ENCODE measurements at places on chromosomes 4 and X. TPM values are rescaled to one million over a fixed set of nuclear protein-coding genes. Genes with fewer than 3 reads are reported as not detected.
A peak's percentile ranks its signal among the peaks of the same experiment; 100 is the strongest.

Gene NSG1
- 81.7 TPM for total RNA-seq

DNA sequence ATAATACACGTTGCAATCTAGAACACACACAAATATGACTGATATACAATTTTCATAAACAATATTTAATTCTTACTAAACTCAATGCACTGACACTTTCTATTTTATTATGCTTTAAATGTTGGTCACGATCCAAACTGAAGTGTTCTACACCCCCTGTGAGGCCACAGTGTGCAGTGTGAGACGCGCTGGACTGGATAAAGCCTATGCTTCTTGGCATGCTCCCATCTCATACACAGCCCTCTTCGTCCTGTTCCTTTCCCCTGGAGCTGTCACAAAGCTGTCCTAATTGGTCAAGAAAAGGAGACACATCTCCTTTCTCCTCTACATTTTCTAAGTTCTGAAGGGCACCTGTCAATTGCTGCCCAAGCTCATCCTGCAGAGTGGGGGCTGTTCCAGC is 72.0 kb downstream of the SCD5 start:
- DNase-seq: no peak

GRCh38 chr4:121726642-121727268 is 30.0 kb upstream of the ANXA5 start:
- DNase-seq: peak; percentile 85

DNA sequence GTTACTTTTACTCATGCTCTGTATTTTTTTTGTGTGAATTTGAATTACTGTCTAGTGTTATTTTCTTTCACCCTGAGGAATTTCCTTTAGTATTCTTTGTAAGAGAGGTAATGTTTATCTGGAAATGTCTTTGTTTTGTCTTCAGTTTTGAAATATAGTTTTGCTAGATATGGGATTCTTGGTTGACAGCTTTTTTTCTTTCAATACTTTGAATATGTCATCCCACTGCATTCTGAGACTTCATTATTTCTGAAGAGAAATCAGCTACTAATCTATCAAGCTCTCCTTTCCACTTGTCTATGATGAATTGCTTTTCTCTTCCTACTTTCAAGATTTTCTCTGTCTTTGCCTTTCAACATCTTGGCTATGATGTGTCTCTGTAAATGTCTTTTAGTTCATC is 217.0 kb upstream of the CASK start:
- DNase-seq: no peak

Gene RBM47
- total RNA-seq: 7.5 TPM

Gene ADH1B
- not detected for total RNA-seq

Gene PTTG2
- not detected for total RNA-seq

GRCh38 chr4:53895137-53895536 is 169.3 kb downstream of the CHIC2 start:
- no peak for DNase-seq

DNA sequence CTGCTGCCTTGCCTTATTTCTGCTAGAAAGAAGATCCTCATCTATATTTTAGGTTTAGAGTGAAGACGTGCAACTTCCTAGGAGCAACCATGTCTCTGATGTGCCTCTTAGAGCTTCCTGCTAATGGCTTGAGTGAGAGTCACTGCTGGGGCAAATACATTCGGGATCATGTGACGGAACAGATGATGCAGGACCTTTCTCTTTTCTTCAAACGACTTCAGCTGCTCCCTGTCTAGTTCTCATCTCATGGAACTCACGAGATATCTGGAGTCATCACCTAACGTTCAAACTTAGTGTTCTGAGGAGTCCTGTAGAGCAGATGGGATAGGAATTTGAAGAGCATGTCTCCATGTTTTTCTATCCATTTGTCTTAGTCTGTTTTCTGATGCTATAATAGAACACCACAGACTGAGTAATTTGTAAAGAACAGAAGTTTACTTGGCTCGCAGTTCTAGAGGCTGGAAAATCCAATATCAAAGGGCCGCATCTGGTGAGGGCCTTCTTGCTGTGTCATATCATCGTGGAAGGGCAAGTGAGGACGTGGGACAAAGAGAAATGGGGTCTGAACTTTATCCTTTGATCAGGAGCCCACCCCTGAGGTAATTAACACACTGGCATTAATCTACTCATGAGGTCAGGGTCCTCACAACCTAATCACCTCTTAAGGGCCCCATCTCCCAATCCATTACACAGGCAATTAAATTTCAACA is 43.5 kb upstream of the SCRG1 start:
- DNase-seq: peak; percentile 16

GRCh38 chr4:6076391-6076790 is 58.2 kb upstream of the C4orf50 start:
- peak; percentile 4 for DNase-seq

GRCh38 chr4:144633215-144633614 is 12.7 kb upstream of the HHIP start:
- DNase-seq: no peak

- no peak for DNase-seq
Measured at GRCh38 chrX:69032601-69033000, 132.7 kb downstream of the PJA1 start.

Gene BBS12
- 6.6 TPM for total RNA-seq

- no peak for DNase-seq
Measured at GRCh38 chr4:22435652-22436051, 80.2 kb downstream of the ADGRA3 start.

DNA sequence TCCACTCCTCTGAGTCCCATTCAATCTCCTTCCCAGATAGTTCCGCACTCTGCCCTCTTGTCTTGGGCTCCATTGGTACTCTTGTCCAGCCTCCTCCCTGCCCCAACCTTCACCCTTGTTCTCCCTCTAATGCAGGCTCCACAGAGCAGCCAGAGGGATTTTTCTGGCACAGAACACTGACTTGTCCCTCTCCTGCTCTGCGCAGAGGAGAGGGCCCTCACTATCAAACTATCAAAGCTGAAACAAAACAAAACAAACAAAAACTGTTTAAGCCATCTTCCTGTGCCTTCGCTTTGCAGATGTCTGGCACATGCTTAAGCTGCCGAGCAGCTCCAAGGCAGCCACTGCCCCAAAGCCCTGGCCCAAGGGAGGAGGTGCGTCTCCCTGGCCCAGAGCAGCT is 2.9 kb downstream of the CNGA2 start:
- no peak for DNase-seq

DNA sequence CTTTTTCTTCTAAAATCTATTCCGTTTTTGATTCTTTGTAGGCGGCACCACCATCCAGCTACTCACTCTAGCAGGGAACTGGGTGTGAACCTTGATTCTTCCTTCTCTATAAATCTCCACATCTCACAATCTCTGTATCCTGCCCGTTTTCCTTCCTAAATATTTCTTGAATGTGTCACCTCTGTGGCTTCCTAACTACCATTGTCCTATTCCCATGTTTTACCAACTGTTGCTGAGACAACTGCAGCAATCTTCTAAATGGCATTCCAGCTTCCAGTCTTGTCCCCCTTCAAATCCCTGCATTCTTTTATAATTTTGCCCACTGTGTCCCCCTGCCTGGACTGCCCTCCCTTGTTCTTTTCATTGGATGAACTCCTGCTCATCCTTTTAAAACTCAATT is 641.3 kb downstream of the RPA4 start:
- no peak for DNase-seq

- peak; percentile 90 for DNase-seq
Measured at GRCh38 chr4:139740531-139741041, 75.0 kb downstream of the MGST2 start.

GRCh38 chr4:15078682-15079642 is 76.7 kb downstream of the CPEB2 start:
- no peak for DNase-seq

Gene TEX13C
- 0.21 TPM for total RNA-seq

Gene SLC30A9
- total RNA-seq: 63.5 TPM

Gene GPM6B
- total RNA-seq: 231 TPM

DNA sequence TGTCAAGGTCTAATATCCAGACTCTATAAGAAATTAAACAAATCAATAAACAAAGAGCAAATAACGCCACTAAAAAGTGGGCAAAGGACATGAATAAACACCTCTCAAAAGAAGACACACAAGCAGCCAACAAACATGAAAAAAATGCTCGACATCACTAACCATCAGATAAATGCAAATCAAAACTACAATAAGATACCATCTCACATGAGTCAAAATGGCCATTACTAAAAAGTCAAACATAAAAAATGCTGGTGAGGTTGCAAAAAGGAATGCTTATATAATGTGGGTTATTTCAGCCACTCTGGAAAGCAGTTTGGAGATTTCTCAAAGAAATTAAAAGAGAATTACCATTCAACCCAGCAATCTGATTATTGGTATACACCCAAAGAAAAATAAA is 481.1 kb downstream of the STPG2 start:
- no peak for DNase-seq

GRCh38 chr4:59848457-59848856 is 1351.7 kb upstream of the ADGRL3 start:
- no peak for DNase-seq

- DNase-seq: no peak
Measured at GRCh38 chr4:37590016-37590415, 96.2 kb downstream of the RELL1 start.

Gene GNPDA2
- 25.4 TPM for total RNA-seq

DNA sequence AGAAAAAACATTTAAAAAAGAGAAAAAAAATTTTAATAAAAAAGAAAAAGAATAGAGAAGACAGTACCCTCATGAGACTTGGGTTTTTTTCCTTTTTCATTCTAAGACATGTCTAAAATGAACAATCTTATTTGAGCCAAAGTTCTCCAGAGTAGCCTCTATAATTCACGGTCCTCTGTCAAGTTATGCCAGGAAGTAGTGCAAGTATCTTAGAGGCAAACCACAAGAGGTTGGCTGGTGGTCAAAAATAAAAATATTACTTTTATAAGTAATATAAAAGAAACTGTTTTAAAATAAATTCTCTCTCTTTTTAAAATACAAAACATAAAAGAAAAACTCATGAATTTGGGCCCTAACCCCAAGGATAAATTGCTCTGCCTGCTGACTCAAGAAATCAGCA is 26.5 kb downstream of the HNRNPDL start:
- DNase-seq: no peak

Gene PAGE3
- not detected for total RNA-seq

- peak; percentile 0 for DNase-seq
Measured at GRCh38 chrX:18026166-18026565, 165.1 kb upstream of the RAI2 start.

- DNase-seq: no peak
Measured at GRCh38 chrX:71809886-71810285, 46.7 kb downstream of the CXorf49B start.

DNA sequence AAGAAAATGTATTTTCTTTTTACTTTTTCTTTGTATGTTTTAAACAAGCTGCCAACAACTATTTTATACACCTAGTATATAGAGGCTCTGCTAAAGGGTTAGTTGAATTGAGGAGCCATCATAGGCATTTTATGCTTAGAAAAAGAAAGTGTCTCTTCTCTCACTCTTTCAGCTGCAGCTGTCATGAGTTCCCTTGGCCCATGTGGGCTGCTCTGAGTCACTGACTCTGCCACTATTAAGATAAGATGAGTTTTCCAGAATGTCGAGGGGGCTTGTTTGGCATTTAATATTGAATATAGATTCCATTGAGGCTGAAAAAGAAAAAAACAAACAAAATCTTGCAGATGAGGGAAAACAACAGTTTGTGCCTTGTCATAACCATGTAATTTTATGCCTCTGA is 126.0 kb upstream of the PAQR3 start:
- no peak for DNase-seq

Gene GAB3
- total RNA-seq: 0.61 TPM

DNA sequence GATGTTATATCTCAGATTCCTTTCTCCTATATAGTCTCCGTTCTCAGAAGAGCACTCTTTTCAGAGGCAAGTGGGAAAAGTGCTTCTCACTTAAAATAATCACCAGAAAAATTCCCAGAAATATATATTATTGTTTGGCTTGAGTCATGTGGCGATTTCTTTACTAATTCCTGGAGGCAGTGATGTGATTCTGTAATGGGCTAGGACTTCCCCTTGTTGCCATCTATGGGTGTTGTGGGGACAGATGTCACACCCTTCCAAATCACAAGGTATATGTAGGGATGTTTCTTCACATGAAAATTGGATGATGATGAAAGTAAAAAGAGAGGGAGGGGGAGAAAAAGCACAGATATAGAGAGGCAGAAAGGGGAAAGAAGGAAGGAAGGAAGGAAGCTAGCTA is 553.4 kb downstream of the PPP4R3C start:
- DNase-seq: no peak

GRCh38 chr4:38062776-38063097 is 102.5 kb downstream of the PTTG2 start:
- DNase-seq: no peak

Gene TENM3
- 47.7 TPM for total RNA-seq

GRCh38 chr4:151015459-151016347 is 619 bp upstream of the LRBA start:
- DNase-seq: peak; percentile 67

Gene TMSB15B
- total RNA-seq: 5.3 TPM

Gene MAGEB1
- total RNA-seq: not detected

DNA sequence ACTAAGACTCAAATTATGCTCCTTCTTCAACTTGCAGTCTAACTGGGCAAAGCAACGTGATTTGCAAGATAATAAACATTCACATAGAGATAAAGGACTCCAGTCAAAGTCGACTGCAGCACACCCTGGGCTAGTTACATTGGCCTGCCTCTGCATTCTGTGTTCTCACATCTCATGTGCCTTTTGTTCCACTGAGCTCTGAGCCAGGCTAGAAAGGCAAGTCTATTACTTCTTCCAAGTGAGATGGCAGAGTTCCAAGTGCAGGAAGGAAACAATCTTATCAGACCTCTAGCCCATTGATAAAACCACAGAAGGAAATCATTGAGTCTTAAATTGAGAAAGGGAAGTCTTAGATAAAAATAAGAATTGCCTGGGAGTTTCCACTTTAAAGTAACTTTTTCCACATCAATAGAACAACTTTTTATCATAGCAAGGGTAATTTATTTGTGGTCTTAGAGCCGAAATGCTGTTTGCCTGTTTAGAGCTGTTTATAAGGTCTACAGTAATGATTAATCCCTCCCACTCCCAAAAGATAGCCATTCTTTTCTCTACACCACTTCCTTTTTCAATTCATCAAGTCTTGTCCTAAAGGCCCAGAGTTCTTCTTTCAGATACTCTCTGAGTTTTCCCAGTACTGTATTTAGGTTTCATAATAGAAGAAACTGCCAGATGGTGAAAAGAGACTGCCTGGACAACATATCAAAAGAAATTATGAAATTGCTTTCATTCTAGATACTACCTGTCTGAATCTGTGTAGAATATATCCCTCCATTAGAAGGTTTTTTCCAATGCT is 200.2 kb downstream of the GUCY2F start:
- peak; percentile 18 for DNase-seq

- peak; percentile 23 for DNase-seq
Measured at GRCh38 chr4:24915121-24915922, 2.5 kb upstream of the CCDC149 start.

Gene MFAP3L
- 32.0 TPM for total RNA-seq

Gene RASSF6
- not detected for total RNA-seq

GRCh38 chr4:7710126-7710525 is 229.5 kb downstream of the AFAP1 start:
- DNase-seq: no peak

GRCh38 chr4:184636897-184637296 is 12.3 kb downstream of the CASP3 start:
- DNase-seq: no peak

Gene PNCK
- 0.64 TPM for total RNA-seq

DNA sequence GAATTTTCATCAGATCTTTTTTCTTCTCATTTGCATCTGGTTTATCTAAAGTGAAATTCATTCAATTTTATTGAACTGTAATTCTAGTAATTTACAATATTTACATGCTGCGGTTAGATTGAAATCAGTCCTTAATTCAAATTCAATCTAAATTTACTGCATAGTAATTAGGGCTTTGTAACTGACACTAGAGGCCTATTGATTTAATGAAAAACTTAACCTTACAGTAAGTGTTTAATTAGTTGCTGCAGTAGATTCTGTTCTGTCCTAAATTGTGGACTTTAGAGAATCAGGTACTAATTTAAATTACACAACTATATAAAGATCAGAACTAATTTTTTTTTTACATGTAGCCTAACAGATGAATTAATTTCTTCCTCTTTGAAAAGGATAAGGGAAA is 758.8 kb upstream of the TENM3 start:
- no peak for DNase-seq
